Femur (tissue), 1 donor: ENCODE measurements at places on chromosomes 1 and 21.

DNA sequence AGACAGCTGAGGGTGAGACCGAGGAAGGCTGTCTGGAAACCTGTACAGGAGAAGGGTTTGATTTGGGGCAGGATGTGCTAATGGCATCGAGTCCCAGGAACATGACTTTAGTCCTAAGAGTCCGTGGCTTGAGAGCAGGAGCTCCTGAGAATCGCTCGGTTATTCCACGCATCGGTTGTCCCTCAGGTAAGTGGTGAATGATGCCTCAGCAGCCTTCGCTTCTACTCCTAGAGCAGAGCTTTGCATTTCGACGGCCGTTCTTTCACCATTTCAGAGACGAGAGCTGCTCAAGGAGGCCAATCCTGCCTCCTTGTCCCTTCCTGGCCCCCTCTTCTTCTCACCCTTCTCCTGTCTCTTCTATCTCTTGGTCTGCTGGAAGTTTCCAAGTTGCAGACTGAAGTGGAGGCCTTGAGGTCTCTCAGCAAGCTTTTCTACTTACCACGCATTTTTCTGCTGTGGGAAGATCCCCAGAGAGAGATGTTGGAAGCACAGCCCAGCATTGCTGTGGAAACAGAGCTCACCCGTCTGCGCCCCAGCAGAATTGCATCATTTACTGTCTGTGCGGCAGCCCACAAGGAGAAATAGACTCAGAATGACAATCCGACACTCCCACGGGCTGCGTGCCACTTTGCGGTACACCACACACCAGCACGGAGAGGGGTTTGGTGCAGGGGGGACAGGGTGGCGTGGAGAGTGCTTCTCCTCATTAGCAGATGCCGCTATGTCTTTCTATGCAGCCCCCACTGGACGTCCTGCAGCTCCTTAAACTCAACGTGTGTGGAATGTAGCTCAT is 270.7 kb upstream of the C1orf174 start:
- peak; percentile 36 for DNase-seq

DNA sequence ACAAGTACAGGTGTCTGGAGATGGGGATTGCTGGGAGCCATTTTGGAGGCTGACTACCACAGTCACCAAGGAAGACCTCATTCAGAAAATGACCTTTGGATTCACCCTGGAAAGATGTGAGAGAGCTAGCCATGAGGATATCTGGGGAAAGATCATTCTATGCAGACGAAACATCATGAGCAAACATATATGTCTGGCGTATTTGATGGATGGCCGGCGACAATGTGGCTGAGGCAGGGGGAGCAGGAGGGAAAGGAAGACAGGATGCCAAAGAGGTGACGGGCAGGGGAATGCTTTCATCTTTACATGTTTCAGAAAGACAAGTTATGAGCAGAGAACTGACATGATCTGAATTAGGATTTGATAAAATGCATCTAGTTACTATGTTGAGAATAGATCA is 61.5 kb upstream of the SOX13 start:
- no peak for DNase-seq

DNA sequence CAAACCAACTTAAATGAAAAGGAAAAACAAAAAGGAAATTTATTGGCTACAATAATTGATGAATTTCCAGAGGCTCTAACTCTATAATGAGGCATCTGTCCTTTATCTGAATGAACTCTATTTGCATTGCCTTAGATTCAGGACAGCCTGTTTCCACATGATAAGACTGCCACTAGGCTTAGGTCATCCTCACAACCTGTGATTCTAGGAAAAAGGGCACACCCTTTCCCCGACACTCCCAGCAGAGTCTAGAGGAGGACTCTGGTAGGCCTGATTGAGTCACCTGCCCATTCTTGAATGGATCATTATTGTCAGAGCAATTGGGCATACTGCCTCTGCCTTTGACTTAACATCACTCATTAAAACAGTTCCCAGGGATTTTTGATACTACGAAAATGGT is 262.8 kb downstream of the TPR start:
- no peak for DNase-seq

- no peak for DNase-seq
Observed at GRCh38 chr1:25896266-25896665, 10.0 kb downstream of the STMN1 start.

DNA sequence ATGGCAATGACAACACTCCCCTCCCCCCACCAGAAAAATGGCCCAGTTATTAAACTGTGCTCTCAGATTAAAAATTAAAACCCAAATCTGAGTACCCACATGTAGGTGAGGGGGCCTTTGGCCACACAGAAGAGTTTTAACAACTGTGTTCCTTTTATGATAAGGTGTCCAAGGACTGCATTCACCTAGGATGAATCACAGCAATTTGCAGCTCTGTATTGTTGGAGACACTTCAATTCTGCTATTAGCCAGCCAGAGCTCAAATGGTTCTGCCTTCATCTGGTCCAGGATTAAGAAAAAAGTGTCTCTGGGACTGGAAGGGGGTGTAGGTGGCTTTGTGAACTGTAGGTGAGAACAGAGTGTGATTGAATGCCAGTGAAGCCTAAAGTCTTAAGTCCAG is 43.3 kb upstream of the DIRAS3 start:
- no peak for DNase-seq

DNA sequence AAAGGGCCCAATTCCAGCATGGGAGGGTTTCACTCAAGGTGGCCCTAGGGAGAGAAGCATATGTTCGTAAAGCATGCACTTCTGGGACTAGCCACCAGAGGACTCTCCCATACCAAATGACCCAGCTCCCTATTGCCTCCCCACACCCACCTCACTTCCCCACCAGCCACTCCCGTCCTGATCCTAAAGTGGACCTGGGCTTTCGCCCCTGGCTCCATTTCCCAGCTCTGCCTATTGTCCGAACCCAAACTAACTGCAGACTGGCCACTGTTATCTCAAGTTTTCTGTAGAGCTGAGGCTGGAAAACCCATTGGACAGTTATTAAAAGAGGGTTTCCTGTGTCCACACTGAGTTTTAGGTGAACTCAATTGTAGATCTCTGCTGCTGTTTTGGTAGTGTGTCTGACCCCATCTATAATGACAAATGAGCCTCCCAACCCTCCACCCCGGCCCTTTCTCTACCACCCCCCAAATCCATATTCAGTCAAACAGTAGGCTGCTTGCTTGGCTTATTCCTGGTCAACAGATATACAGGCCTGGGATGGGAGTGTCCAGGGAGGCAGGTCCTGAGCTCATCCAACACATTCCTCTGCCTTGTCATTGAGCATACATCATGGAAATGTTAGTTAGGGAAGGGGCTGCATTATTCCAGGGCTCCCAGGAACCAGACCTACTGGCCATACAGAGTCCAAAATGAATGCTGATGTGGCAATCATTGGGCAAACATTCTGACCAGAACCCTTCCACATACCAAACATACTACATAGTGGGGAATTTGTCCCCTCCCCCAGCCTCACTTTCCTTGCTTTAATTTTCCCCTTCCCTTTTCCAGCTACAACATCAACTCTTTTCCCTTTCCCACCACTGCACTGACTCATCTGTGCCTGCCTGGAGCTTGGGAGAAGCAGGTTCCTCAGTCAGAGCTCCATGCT is 59.2 kb downstream of the ABCA4 start:
- DNase-seq, result peak; percentile 70
